ENCODE measurements at places on chromosomes 6 and 20.

- peak; percentile 40 for DNase-seq
Measured at GRCh38 chr6:71533939-71534379, 245.3 kb downstream of the OGFRL1 start.

DNA sequence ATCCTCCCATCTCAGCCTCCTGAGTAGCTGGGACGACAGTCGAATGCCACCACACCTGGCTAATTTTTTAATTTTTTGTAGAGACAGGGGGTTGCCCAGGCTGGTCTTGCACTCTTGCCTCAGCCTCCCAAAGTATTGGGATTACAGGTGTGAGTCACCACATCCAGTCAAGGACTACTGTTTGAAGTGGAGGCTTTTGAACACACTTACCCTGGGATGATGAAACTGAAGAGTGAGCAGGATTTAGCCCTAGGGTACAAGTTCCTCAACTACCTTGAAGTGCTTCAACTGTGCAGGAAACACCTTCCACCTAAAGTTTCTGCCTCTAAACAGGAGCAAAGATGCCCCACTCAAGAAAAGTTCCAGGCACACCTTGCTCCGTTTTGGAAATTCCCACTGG is 15.7 kb upstream of the PARD6B start:
- DNase-seq = no peak

DNA sequence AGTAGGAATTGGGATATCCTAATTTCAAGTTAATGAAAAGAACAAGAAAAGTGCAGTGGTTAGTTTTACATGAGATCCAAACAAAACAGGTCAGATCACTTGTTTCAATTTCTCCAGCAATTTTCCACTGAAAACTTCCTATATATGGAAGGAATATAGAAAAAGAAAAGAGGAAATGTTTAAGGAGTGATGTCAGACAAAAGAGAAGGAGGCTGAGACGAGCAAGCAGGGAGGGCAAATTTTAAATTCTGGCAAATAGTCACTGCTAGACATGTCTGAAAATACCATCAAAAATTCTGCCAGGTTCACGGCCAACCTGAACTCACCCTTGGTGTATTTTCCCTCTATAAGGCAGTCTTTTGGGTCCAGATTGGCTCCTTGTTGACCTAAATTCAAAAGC is 9.5 kb upstream of the NUP153 start:
- DNase-seq = peak; percentile 33

- no peak for DNase-seq
Measured at GRCh38 chr6:144159742-144160141, 9.4 kb downstream of the STX11 start.

DNA sequence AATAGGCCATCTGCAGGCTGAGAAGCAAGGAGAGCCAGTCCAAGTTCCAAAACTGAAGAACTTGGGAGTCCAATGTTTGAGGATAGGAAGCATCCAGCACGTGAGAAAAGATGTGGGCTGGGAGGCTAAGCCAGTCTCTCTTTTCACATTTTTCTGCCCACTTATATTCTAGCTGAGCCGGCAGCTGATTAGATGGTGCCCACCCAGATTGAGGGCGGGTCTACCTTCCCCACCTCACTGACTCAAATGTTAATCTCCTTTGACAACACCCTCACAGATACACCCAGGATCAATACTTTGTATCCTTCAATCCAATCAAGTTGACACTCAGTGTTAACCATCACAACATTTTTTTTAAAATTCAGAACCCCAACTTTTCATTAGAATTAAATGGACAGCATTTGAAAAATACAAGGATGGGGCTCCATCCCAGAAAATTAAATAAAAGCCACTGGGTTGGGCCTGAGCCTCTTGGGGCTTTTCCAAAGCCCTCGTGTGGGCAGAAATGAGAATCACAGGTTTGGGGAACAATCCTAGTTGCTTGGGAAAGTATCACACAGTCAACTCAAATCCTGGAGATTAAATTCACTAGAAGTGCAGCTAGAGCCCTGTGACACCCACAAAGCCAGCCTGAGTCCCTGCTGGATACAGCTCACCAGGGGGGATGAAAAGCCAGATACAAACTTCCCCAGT is 2.2 kb downstream of the CLDN20 start:
- DNase-seq = peak; percentile 3
